ENCODE measurements at places on chromosomes 4 and X.
A peak's percentile ranks its signal among the peaks of the same experiment; 100 is the strongest.

- peak; percentile 63 for DNase-seq
These were observed at the start of gene NDST3 for GRCh38 chr4:118034053-118034785. TSS of gene NDST3 (plus strand) at chr4:118034486. CDS start at chr4:118053911, 19,425 bp downstream.

GRCh38 chr4:5928274-5928673 lies 35.4 kb upstream of the CRMP1 start:
- DNase-seq = no peak

GRCh38 chr4:150366487-150366999 lies 215.4 kb upstream of the MAB21L2 start:
- no peak for DNase-seq

- DNase-seq = peak; percentile 70
These were observed 27.3 kb downstream of the PRDX4 start for GRCh38 chrX:23694606-23695005.

- no peak for DNase-seq
These were observed 983.7 kb upstream of the PABPC4L start for GRCh38 chr4:135185256-135185655.

GRCh38 chr4:71932941-71933340 lies 98.9 kb upstream of the NPFFR2 start:
- no peak for DNase-seq

- DNase-seq = no peak
These were observed 24.7 kb downstream of the CUL4B start for GRCh38 chrX:120536061-120536460.

DNA sequence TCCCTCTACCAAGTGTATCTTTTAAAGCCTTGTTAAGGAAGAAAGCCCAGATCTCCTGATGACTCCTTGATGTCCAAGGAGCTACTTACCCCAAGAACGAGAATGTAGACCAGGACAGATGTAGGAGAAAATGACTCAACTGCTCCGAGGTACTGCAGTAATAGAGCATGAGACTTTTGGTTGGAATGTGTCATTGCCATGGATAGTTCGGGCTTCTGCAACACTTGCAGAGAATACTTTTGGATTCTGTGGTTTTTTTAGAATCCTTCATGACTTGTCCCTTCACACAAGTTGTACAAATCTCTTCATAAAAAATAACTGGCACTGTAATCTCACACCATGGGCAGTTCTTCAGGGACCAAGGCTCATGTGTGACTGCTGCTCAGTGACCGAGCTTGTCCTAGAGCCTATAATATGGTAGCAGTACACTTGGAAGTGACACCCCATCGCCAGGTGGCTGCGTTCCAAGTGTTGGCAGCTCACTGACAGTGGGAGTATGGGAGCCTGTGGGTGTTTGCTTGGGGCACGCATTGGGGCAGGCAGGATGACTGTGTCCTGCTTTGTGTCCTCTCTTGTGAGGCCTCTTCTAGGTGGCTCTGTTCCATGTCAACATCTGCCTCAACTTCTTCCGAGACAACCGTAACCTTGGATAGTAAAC lies 87.9 kb upstream of the WDR1 start:
- peak; percentile 92 for DNase-seq

DNA sequence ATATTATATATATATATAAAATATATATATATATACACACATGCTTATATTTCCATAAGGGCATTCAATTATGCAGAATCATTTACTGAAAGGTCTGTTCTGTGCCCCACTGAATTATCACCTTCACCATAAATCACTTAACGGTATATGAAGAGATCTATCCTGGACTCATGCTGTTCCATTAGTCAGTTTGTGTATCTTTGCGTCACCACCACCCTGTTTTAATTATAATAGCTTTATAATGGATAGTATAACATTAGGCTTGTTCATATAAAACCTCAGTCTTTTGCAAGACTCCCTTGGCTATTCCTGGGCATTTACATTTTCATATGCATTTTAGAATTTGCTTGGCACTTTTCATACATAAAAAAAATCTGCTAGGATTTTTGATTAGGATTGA lies 19.1 kb downstream of the WDR17 start:
- no peak for DNase-seq

DNA sequence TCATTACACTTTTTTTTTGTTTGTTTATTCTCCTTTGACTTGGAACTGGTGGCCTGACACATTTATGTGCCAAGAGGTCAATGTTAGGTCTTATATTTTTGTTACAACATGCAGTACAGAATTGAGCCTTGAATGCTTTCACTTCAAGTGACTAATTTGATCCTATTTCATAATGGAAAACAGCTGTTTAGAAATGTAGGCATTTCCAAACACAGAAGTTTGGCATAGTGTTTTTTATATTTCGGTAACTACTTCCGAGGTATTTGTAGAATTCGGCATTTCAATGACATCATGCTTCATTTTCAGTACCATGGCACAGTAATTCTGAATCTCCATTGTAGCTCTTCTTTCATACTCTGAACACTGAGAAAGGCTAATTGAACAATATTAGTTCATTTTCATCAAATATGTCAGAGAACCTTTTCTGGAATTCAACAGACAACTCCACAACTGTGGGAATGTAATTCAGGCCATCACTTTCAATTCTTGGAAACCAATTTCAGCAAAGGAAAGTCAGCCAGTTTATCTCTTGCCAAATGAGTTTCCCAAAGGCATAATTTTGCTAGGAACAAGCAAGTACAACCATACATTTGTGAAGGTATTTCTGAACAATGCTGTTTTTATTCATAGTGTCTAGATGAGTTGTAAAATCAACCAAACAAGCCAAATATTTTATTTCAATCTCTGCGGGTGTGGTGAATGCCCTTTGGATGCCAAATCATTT lies 11.4 kb downstream of the FAM120C start:
- no peak for DNase-seq

DNA sequence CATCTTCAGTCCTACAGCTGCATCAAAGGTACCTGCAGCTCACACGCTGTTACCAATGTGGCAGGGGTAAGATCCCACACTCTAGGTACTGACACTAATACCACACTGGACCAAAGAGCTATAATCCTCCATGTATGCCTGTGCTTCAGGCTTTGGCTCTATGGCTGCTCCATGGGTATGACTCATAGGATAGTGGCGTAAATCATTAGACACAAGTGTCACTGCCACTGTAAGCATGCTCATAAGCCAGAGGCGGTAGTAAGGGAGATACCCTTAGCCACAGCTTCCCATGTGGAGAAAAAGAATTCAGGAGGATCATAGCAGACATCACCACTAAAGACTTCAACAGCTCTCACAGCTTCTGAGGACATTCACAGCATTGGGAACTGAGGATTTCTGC lies 287.5 kb downstream of the ACTRT1 start:
- peak; percentile 0 for DNase-seq

GRCh38 chrX:45422216-45422925 lies 221.7 kb upstream of the DIPK2B start:
- DNase-seq = peak; percentile 82

- no peak for DNase-seq
These were observed 62.8 kb downstream of the CCSER1 start for GRCh38 chr4:90189946-90190345.

DNA sequence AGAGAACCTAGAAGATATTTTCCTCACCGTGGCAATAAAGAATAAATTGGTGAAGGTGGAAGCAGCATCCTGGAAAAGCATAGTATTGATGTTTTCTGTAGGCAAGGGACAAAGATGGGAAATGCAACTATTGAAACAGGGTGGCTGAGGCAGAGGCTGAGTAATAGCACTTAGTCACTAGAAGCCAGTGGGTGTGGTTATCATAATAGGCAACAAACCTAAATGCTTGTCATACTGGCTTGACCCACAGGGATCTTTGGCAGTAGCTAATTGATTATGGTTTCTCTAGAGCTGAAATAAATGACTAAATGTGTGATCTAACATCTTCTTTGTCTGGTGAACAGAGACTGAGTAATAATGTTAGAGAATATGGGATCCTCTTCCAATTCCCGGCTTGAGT lies 353.6 kb upstream of the RPS6KA3 start:
- DNase-seq = peak; percentile 42

DNA sequence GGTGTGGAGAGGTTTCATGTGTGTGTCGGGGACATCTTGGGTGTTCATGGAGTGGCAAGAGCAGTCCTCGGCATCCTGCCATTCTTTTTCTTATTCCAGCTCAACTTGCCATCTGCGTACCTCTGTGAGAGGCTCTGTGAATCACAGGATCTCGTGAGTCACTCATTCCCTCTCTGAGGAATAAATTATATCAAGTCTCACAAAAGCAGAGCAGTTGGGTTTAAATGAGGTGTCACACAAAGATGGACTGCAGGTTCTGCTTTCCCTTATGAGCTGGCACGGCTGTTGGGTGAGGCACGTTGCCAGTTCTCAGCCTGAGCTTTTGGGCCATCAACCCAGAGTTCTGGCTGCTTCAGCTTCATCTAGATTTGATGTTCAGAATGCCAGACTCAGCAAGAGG lies 6.8 kb upstream of the OCIAD2 start:
- DNase-seq = peak; percentile 98

GRCh38 chr4:4480685-4481398 lies 61.0 kb downstream of the STX18 start:
- DNase-seq = no peak

DNA sequence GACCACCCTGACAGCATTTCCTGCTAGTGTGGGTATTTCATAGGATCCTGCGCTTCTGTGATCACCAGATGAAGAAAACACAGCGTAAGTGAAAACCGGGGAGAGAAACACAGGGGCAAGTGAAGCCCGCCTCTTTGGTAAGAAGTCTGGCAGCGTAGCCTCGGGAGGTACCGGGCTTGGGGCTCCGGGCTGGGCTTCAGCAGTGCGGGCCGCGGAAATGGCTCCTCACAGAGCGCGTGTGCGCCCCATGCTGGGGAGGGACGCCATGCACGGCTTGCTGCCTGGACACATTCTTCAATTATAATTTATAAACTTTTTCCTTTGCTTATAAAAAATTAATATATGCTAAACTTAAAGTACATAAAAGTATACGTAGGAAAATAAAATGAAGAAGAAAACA lies 151.5 kb downstream of the AFAP1 start:
- DNase-seq = no peak

DNA sequence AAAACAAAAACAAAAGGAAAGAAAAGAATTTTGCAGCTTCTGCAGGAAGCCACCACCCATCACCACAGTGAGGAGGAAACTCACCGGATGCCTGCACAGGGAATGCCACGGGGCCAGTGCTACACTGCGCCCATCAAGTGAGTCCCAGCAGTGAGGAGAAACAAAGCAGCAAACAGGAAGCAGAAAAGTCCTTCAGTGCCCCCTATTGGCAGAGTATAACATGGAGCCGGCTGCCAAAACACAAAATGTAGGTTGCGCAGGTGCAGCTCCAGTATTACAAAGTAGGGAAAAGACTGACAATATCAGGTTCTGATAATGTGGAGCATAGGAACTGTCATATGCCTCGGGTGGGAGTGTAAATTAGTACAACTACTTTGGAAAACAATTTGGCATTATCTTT lies 23.3 kb upstream of the SCML2 start:
- DNase-seq = peak; percentile 44

DNA sequence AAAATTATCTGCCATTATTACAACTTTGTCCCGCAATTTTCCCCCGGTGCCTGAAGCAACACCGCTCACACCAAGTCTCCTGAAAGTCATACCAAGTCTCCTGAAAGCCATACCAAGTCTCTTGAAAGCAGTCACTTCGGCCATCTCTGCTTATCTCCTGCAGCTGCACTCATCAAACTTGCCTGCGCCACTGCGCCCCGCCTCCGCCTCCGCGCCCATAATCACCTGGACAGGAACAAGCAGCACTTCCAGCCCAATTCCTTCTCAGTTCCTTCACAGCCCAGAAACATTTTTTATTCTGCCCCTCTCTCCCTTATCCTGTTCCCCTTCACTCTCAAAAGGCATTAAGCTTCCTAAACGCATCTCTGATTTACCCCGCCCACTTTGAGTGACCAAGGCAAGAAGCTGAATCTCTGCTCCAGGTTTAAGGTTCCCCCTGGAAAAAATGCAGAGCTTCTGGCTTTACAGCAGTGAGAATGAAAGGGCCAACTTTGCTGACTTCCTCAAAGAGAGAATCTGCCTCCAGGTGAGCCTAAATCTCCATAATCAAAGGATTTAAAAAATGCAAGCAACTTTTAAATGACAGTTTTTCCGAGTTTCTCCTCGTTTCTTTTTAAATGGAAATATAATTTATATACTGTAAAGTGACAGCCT lies 7.7 kb downstream of the GPR50 start:
- DNase-seq = no peak

DNA sequence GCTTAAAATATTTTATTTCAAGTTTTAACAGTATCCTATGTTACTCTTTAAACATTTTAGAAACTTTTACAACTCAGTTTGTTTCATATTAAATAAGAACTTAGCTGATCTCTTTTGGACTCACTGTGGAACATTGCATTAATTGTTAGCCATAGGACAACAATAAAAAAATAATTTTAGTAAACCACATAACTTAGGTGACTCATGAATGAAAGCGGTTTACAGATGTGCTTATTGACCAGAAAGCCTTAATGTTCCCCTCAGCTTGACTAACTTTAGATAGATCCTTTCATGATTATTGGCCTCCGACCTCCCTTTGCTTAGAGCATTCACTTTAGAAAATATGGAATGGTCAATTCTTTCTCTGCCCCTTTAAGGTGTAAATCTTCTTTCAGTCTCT lies 783.5 kb upstream of the MAGEB2 start:
- peak; percentile 9 for DNase-seq

DNA sequence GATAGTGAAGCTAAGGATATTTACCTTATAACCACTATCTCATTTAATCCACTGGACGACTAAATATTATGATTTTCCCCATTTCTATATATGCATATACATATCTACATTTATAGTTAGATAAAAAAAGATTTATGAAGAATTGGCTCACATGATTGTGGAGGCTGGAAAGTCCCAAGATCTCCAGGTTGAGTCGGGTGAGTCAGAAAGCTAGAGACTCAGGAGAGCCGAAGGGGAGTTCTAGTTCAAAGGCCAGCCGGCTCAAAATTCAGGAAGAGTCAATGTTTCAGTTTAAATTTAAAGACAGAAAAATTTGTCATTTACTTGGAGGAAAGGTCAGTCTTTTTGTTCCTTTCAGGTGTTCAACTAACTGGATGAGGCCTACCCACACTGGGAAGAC lies 158.2 kb upstream of the CPEB2 start:
- DNase-seq = peak; percentile 14

DNA sequence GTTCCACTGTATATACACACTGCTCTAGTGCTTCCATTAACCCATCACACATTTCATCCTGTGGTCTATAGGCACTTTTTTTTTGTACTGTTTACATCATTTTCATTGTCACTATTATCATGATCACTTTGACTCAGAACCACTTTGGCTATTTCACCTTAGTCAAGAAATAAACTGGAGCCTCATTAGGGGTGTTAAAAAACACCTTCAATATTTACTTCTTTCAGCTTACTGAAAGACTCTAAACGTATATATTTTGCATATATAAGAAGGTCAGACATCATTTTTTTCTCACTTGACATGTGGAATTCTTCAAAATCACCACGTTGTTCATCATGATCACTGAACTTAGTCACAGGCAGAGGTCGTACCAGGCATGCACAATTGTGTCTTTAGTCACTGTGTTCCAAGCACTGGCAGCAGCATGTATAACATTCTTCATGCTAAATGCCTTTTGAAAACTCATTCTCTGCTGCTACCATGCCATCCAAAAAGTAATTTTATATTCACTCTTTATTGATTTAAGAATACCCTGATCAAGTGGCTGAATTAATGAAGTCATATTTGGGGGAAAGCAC lies 229.2 kb upstream of the ARSJ start:
- peak; percentile 37 for DNase-seq

GRCh38 chr4:115323106-115323707 lies 209.8 kb upstream of the NDST4 start:
- DNase-seq = no peak
